ENCODE measurements at places on chromosomes 3 and 15.

- DNase-seq: no peak
Observed at GRCh38 chr15:48060396-48060795, 60.4 kb upstream of the SLC24A5 start.

- peak; percentile 29 for DNase-seq
Observed at GRCh38 chr3:143855183-143855582, 6.9 kb upstream of the SLC9A9 start.

- no peak for DNase-seq
Observed at GRCh38 chr3:105504440-105504951, 137.8 kb downstream of the ALCAM start.

DNA sequence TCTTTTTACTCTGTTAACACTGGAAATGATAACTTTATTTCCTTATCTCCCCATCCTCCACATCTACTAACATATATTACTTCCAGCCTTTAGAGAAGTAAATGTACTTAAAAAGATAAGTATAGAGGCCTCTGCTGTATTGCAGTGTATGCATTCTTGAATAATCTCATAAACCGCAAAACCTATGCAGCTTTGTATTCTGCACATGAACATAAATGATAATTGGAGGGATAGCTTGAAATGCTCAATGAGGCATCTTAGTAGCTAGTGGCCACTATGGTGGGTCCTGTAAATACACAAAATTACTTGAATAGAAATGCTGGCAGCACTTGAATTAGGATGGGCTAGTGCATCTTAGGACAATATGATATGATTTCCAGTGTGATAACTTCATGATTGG is 77.0 kb downstream of the LYSMD4 start:
- no peak for DNase-seq

Data from activated CD4-positive, alpha-beta T cell treated with anti-CD3 and anti-CD28 coated beads, Interleukin-2, amount 50 U/mL, for 16 hours (primary cell).